ENCODE measurements at places on chromosomes 7 and 10. TPM values are rescaled to one million over a fixed set of nuclear protein-coding genes. Genes with fewer than 3 reads are reported as not detected.

Gene TMEM213
- not detected for total RNA-seq

Gene PRR15
- 0.23 TPM for total RNA-seq

GRCh38 chr7:73652541-73652949 lies 15.1 kb upstream of the VPS37D start:
- DNase-seq: no peak

DNA sequence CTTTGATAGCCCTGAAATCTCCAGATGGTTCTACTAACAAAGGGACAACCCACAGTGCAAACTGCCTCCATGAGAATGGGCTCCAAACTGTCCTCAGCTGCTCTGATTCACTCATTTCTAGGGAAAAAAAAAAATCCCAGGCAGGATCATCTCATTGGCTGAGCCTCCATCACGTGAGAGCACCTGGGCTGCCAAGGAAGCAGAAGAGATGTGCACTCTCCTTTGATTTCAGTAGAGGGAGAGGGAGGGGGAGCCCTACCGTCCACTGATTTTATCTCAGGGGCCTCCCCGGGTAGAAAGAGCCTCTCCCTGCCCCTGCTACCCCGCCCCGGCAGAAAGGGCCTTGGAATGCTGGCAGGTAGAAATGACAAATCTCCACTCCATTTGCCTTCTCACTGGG lies 725.4 kb downstream of the PHTF2 start:
- no peak for DNase-seq

DNA sequence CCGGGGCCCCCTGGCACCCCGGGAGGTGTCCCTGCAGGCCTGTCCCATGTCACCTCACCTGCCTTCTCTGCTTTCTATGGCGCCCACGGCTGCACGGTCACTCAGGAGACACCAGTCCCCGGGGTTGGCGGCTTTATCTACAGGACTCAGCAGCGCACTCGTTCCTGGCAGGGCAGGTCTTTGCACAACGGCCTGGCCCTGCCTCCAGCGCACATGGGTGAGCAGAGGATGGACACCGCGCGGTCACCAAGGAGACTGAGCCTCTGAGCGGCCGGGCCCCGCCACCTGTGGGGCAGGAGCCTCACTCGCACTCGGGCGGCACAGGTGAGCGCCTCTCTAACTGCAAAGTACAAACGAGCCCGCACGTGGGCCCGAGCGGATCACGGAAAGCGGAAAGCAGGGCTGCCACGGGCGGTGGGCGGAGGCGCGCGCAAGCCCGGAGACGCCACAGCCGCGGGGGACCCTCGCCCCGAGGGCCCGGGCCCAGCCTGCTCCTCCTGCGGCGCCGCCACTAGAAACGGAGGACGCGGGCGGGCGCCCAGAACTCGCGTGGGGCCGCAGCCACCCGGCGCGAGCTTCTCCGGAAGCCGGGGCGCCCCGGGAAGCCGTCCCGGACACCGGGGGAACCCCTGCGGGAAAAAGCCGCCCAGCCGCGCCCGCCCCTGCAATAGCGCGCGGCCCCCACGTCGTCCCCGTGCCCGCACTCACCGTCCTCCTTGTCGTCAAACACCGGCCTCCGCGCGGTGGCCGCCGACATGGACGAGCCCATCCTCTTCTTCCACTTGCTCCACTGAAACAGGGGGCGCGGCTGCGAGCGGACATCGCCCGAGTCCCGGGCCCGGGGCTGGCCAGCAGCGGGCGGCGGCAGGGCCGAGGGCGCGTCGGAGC lies 642 bp downstream of the STK32C start:
- DNase-seq: no peak

Gene SLC39A12
- total RNA-seq: not detected

Measured in Panc1 (cell line).